ENCODE measurements at places on chromosomes 11 and 22.

- DNase-seq, result peak; percentile 36
Measured at GRCh38 chr11:15757048-15757698, 599.2 kb downstream of the SOX6 start.

DNA sequence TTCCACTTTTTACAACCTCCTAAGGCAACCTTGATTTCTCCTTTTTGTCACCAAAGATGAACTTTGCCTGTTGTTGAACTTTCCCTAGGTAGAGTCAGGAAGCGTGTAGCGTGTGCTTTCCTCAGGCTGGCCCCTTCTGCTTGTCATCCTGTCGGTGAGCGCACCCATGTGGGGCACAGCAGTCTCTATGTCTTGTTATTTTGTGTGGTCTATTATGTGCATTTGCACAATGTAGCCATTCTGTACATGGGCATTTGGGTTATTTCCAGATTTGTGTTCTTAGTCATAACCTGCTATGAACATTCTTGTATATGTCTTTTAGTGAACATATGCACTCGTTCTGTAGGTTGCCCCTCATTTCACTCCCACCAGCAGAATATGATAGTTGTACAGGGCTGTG is 34.9 kb downstream of the CABIN1 start:
- no peak for DNase-seq

DNA sequence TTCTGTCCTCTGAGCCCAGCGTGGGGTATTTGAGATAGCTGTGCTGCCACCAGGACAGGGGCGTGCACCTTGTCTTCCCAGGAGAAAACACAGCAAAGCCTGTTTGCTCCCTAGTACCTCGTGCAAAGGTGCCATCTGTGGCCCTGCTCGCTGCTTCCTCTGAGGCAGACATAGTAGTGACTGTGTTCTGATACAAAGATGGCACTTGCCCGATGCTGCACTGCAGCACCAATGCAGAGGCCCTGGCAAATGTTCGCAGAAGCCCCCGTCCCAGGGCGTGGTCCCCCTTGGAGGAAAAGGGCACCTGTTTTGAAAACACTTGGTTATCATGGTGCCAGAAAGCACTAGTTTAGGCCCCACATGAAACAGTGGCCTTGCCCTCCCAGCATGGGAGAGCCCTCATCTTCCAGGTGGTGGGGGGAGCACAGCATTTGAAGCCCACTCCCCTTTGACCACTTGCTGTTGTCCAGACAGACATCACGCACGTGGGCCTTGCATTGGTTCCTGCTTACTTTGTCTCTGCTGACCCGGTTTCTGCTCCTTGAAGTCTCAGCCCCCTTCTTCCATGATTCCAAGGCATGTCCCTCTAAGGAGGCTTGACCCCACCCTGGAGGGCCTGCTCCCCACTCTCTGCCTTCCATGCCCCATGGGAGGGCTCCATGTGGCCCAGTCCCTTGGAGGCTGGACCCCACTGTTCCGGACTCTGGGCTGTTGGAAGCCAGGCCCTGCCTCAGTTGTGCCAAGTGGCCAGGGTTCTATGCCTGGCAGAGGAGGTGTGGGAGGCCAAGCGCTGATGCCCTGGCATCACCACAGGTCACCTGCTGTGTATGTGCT is 109.4 kb downstream of the KCNQ1OT1 start:
- DNase-seq, result no peak

DNA sequence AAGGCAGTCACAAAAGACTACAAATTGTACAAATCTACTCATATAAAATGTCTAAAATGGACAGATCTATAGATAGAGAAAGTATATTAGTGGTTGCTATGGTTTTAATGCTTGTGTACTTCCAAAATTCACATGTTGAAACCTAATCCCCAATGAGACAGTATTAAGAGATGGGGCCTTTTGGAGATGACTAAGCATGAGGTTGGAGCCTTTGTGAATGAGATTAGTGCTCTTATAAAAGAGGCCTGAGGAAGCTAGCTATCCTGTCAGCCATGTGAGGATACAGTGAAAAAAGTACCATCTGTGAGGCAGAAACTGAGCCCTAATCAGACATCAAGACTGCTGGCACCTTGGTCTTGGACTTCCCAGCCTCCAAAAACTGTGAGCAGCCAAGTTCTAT is 82.6 kb downstream of the CYP2R1 start:
- DNase-seq, result no peak

- no peak for DNase-seq
Measured at GRCh38 chr11:134945993-134946392, 534.0 kb upstream of the B3GAT1 start.

DNA sequence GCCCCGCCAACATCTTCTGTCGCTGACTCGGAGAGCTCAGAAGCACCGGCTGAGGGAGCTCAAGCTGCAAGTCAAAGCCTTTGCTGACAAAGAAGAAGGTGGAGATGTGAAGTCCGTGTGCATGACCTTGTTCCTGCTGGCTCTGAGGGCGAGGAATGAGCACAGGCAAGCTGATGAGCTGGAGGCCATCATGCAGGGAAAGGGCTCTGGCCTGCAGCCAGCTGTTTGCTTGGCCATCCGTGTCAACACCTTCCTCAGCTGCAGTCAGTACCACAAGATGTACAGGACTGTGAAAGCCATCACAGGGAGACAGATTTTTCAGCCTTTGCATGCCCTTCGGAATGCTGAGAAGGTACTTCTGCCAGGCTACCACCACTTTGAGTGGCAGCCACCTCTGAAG is 6.7 kb downstream of the RAG1 start:
- no peak for DNase-seq

GRCh38 chr11:127238321-127238720 is 237.8 kb upstream of the KIRREL3 start:
- no peak for DNase-seq

GRCh38 chr11:94128291-94128745 is 323 bp upstream of the PANX1 start:
- DNase-seq, result no peak

DNA sequence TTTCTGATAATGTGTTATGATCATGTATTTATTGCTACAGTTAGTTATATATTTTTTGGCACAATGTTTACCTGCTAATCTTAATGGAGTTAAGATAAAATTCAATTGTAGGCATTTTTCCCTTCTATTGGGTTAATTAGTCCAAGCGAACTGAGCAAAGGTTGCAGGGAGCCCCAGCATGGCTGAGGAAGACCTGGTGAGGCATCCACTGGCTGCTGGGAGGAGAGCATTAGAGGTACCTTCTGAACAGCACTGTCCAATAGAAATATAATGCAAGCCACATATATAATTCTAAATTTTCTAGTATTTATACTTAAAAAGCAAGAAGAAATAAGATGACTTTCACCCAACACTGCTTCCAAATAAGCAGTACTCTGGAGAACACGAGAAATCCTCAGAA is 689 bp upstream of the TMEM126A start:
- DNase-seq, result no peak

DNA sequence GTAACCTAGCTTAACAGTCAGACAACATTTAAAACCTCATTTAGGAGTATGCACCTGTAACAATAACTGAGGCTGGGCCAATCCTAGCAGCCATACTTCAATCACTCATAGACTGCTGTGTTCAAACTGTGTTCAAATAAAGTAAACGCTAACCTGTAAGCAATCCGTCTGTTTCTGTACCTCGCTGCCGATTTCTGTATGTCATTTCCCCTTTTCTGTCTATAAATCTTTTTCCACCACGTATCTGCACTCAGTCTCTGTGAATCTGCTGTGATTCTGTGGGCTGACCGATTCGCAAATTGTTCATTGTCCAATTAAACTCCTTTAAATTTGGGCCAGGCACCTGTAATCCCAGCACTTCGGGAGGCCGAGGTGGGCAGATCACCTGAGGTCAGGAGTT is 12.3 kb downstream of the APOBEC3H start:
- DNase-seq, result no peak

DNA sequence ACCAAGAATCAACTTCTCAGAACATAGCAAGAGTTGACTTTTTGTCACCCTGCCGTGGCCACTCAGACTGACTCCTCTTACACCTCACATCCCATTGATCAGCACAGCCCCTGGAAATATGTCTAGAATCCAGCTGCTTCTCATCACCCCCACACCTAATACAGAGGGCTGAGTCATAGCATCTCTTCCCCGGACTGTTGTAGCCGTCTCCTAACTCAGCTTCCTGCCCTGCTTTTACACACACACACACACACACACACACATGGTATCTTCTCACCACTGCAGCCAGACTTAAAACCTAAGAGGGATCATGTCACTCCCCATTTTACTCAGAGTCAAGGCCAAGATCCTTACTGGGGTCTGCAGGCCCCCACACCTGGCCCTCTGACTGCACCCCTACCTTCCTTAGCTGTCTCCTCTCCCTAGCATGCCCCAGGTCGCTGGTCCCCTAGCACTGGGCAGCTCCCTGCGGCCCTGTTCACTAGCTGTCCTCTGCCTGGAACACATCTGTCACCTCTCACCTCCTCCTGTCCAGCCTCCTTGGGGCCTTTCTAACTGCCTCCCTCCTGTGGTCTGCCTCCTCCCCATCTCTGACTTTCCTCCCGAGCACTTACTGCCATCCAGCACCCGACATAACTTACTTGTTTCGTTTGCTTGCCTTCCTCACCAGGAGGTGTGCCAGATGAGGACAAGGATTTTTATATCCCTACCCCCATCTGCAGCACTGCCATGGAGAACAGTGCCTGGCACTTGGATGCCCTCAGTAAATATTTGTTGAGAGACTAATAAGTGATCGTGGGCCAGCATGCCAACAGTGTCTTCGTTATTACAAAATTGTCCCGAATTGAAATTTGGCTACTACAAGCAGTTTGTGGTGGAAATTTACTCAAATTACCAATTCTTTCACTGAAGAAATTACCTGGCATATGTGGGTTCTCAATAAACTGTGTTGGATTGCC is 61.9 kb downstream of the BMAL1 start:
- DNase-seq, result peak; percentile 89

DNA sequence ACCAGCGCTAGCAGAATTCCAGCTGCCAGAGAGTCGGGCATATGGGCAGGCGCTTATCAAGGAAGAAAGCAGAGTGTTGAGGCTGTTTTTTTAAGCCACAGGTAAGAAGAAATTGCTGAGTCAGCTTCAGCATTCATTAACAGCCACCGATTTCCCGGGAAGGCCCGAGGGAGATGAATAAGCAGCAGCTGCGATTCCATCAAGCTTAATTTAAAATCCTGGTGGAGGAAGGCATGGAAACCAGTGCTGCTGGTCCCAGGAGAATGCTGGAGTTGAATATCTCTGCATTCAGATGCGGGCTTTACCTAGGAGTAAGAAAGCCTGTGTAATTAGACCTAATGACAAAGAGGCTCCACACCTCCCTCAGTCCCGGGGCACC is 168.8 kb downstream of the BRD1 start:
- no peak for DNase-seq

GRCh38 chr11:69662806-69663205 is 12.3 kb downstream of the LTO1 start:
- no peak for DNase-seq

DNA sequence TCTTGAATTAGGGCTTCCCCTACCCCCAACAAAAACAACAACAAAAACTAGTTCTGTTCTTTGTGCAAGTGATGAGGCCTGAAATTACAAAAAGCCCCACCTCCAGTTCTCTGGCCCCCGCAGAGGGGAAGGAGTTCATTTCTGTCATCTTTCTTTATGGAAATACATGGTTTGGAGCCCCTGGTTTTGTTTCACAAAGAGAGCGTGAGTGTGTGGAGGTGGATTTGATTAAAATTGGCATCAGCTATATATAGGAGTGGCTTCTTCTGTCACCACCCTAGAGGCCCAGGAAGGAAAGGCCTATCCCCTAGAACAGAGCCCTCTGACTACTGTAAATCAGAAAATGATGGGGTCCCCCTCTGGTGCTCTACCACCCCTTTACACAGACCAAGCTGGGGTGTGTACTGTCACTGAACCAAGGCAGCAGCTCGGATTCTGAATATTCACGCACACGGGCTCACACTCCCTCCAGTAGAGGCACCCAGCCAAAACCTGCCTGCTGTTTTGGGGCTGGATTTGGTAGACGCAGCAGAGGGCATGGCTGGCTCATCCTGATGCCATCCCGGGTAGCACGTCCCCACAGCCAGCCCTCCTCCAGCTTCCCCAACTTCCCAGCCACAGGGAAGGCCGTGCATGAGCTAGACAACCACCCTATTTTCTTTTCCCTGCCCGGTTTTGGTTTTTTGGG is 19.4 kb downstream of the RCOR2 start:
- no peak for DNase-seq

GRCh38 chr11:3609416-3610265 is 32.2 kb downstream of the ART5 start:
- peak; percentile 57 for DNase-seq

DNA sequence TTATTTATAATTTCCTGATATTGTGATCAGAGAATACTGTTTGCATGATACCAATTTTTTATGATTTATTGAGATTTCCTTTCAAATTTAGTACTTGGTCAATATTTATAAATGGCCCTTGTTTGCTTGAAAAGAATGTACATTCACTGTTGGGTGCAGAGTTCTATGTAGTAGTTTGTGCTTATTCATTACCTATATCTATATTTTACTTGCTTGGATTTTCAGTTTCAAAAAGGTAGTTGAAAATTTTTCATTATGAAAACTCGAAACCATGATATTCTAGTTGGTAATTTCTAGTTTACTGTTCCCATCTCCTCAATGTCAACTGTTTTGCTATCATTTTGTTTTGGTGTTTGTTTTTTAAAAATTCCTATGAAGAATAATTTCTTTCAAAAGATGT is 155.7 kb downstream of the AASDHPPT start:
- DNase-seq, result no peak

GRCh38 chr11:115874843-115875242 is 370.6 kb upstream of the CADM1 start:
- DNase-seq, result no peak

DNA sequence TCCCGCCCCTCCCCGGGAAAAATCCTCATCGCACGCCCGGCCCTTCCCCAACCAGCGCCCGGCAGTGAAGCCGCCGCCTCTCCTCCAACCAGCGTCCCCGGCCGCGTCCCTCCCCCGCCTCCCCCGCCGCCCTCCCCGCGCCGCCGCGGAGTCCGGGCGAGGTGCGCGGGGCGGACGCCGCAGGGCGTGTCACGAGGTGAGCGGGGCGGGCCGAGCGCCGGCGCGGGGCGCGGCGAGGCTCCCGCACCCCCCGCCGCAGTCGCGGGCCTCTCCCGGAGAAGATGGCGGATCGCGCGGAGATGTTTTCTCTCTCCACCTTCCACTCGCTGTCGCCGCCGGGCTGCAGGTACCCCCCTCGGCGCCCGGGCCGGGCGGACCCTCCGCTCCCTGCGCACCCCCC is at the start of gene MAPK8IP2:
Gene MAPK8IP2, plus strand, starts transcription at position 256 of the 400 bp plus-strand sequence. Its CDS starts 26 bp downstream, at position 282.
- DNase-seq, result no peak

- no peak for DNase-seq
Measured at GRCh38 chr22:49790912-49791311, 36.8 kb downstream of the BRD1 start.

DNA sequence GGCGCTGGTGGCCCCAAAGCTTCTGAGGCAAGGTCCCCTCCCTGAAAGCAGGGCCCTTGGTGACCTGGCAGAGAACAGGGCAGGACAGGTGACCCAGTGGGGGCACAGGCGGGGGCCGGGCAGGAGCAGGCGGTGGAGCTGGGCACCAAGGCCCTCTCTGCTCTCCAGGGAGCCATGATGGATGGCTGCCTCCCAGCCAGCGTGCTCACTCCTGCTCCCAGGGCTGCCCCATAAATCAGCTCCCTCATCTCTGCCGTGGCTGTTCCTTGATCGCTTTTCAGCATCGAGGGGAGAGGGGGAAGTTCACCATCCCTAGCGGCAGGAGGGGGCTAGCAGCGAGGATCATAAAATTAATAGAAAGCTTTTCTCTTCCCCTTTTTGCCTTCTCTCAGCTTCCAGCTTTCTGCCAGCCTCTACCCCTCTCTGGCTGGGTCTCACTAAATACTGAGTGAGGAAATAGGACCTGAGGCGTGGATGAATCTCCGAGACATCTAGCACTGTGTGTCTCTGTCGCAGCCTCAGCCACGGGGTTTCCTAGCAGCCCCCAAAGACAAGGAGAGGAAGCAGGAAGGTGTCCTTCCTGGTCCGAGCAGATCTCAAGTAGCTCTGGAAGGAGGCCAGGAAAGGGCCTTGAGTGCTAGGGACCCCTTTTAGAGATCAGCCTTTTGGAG is 22.2 kb upstream of the ELFN2 start:
- no peak for DNase-seq
